ENCODE measurements at places on chromosomes 7 and 10.
A peak's percentile ranks its signal among the peaks of the same experiment; 100 is the strongest.

DNA sequence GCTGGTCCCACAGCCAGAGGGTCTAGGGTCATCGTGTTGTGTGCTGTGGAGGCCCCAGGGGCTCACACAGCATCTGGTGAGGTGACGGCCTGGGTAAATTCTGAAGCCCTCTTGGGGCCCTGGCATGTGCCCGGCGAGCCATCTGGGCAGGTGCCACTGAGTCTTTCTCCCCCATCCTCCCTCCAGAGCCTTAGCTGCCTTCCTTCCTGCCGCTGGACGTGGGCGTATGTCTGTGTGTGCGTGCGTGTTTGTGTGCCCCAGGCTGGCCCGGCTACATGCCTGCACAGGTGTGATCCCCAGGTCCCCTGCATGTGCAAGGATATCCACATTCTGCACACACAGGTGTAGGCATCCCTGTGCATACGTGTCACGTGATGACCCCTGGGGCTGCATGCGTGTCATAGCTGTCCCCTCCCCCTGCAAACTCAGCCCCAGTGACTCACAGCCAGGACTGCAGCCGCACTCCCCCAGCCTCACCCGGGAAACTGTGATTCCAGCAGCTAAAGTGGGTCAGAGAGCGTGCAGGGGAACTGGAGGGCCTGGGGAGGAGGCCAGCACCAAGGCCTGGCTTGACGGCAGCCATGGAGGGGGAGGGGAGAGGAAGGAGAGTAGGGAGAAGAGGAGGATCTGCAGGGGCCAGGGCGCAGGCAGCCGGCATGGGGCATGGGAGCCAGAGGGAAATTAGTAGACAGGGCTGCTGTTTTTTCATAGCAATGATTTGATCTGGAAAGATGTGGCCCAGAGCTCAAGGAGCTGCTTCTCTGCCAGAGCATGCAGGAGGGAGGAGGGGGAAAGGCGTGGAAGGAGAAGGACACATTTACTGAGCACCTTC, 46.4 kb downstream of the ELFN1 start:
- no peaks in the 10 kb centered on the region for H3K27me3 ChIP-seq
- no peak for DNase-seq
- no peaks in the 10 kb centered on the region for H3K4me1 ChIP-seq
- no peaks in the 10 kb centered on the region for H3K36me3 ChIP-seq
- H3K4me3 ChIP-seq: no peak overlapping the region

DNA sequence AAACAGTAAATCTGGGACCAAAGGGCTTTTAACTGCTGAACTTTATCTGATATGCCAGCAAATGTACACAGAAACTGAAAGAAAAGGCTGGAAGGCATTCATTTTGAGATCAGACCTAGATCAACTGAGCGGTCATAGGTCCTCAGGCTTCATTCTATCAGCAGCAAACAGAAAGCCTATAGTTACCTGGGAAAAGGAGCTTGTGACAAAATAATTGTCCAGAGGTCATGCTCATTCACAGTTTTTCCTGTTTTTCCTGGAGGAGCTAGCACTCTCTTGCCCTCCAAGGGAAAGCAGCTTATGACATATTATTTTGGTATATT, 320.2 kb downstream of the AHR start:
- H3K36me3 ChIP-seq: no peaks in the 10 kb centered on the region
- H3K27me3 ChIP-seq: no peaks in the 10 kb centered on the region
- no peak for DNase-seq

DNA sequence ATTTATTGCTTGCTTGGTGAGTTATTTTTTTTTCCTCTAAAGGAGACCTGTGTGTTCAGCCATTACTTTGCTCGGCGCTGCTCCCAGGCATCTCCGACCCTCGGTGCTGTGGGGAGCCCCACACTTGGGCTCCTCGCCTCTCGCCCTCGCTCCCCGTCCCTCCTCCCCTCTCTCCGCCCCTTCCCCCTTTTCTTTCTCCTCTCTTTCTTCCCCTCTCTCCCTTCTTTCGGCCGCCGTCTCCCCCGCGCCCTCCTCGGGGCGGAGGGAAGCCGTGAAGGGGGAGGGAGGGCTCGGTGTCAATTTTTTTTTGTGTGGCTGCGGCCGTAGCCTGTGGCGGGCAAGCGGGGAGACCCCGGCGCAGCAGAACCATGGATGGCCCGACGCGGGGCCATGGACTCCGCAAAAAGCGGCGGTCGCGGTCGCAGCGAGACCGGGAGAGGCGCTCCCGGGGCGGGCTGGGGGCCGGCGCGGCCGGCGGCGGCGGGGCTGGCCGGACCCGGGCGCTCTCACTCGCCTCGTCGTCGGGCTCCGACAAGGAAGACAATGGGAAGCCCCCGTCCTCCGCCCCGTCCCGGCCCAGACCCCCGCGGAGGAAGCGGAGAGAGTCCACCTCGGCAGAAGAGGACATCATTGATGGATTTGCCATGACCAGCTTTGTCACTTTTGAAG, 1.1 kb downstream of the AUTS2 start:
- H3K27ac ChIP-seq: peak overlapping the region; percentile 87
- peaks cover 30% of the 10 kb centered on the region for H3K4me1 ChIP-seq
- no peaks in the 10 kb centered on the region for H3K36me3 ChIP-seq
- H3K27me3 ChIP-seq: no peaks in the 10 kb centered on the region
- peak overlapping the region; percentile 84 for H3K4me3 ChIP-seq

GRCh38 chr10:9038146-9038714, 983.7 kb downstream of the GATA3 start:
- H3K4me3 ChIP-seq: no peak overlapping the region
- H3K4me1 ChIP-seq: no peaks in the 10 kb centered on the region
- H3K27ac ChIP-seq: no peak overlapping the region
- no peaks in the 10 kb centered on the region for H3K36me3 ChIP-seq
- H3K27me3 ChIP-seq: no peaks in the 10 kb centered on the region

DNA sequence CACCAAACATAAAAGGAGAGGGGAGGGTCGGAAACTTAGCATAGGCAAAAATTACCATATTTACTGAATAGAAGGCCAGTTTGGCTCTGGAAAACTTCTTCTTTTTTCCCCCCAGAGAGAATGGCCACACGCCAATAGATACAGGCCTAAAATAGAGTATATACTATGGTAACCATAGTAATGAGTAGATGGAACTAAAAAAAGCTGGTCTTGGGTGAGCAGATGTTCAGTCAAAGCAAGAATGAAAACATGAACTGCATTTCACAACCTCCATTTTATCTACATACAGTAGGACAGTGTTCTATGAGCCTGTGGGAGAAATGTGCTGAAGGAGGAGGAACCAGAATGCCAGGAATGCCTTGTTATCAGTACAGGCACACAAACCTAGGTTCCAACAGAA, 141.7 kb upstream of the SEMA3A start:
- H3K27me3 ChIP-seq: no peaks in the 10 kb centered on the region
- no peak overlapping the region for H3K4me3 ChIP-seq
- H3K36me3 ChIP-seq: no peaks in the 10 kb centered on the region
- no peaks in the 10 kb centered on the region for H3K4me1 ChIP-seq

Data from vagina (tissue), 2 donors.